G401 (cell line): ENCODE measurements at places on chromosomes 1 and 21. TPM values are rescaled to one million over a fixed set of nuclear protein-coding genes. Genes with fewer than 3 reads are reported as not detected.

GRCh38 chr1:192698731-192699130 is 62.8 kb downstream of the RGS13 start:
- no peak for DNase-seq

DNA sequence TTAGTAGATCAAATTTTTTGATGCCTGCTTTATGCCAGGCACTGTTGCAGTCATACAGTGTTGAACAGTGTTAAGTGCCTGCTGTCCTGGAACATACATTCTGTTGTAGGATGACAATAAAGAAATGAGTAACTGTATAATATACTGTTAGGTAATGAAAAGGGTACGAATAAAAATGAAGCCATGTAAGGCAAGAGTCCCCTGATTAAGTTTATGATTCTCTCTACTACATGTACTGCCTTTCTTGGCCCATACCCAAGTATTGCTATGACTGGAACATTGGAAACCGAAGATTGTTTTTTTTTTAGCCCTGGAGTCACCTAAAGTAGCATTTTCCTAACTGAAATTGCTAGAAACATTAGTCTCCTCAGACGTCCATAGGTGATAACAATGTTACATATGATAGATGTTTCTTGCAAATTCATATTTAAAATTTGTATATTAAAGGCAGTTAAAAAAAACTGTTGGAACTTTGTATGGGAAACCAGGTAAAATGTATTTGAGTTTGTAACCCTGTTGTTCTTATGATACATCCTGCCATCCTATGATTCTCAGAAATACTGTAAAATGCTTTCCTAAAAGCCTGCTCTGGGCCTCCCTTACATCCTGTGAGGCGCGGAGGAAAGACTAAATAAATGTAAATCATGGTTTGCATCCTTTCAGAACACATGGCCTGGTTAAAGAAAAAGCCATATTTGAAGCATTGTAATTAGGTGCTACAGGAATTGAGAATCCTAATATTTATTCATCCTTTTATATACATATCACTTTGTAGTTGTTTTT is 5.8 kb downstream of the ATP5PB start:
- no peak for DNase-seq

The ADGRB2 gene
- total RNA-seq: 45.4 and 49.5 TPM in 2 replicates

The NBPF10 gene
- total RNA-seq: 0.20 and 0.55 TPM in 2 replicates

- DNase-seq: no peak
These were observed 37.3 kb upstream of the KHDRBS1 start for GRCh38 chr1:31976401-31976800.
